ENCODE measurements at places on chromosomes 13 and 19.

- DNase-seq, result no peak
Measured at GRCh38 chr19:14148751-14149410, 12.5 kb upstream of the ASF1B start.

DNA sequence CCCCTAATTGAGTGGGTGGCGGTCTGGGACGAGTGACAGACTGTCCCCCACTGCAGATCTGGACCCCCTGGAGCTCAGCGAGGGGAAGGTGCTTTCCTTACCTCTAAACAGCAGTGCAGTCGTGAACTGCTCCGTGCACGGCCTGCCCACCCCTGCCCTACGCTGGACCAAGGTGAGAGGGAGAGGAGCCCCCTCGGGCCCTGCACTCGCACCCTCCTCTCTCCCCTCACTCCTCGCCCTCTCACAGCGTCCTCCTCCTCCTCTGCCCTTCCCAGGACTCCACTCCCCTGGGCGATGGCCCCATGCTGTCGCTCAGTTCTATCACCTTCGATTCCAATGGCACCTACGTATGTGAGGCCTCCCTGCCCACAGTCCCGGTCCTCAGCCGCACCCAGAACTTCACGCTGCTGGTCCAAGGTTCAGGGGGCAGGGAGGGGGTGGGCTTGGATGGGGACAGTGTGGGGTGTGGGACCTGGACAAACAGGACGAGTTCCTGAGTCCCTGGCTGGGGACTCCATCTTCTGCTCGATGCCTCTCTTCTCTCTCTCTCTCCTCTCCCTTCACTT lies 9.6 kb downstream of the BCAM start:
- no peak for DNase-seq

DNA sequence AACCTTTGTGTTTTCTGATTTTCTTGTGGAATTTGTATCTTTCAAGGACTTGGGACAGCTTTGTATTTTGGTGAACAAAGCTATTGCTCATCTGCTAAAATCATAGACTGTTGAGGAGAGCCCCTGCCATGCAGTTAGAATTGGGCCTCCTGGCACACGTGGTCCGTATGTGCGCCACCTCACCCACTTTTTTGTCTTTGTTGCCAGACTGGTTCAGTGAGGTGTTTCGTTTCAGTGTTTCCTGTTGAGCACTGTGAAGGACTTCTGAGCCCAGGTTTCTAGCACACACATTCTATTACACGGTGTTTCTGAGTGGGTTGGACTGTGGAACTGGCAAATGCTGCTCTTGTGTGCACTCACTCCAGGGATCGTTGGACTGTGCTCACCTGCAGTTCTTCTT lies 37.6 kb upstream of the RNF113B start:
- no peak for DNase-seq

- DNase-seq, result peak; percentile 76
Measured at GRCh38 chr19:47324502-47324901, 7.5 kb upstream of the C5AR2 start.

DNA sequence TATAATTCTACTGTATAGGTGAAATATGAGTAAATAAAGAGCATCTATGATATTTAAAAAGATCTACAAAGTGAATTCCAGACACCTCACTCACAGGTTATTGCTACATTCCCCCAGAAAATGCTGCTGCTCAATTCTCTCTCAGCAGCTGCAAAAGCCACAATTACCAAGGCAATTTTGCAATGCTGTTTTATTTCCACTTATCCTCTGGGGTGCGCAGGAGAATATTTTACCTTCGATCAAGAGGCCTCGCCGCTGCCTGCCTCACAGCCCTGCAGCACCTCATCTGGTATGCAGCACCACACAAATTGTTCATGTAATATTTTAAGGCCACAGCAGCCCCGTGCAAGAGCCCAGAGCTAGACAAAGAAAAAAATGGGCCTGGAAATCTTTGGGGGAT lies 333.2 kb downstream of the DNAJC15 start:
- no peak for DNase-seq

- DNase-seq, result peak; percentile 42
Measured at GRCh38 chr19:1206864-1207450, 1.4 kb downstream of the STK11 start.

GRCh38 chr19:8050274-8051096 lies 2.1 kb upstream of the CCL25 start:
- DNase-seq, result peak; percentile 82
